ENCODE measurements at places on chromosomes 5 and 9. TPM values are rescaled to one million over a fixed set of nuclear protein-coding genes. Genes with fewer than 3 reads are reported as not detected.

The CHSY3 gene
- 7.3 TPM for total RNA-seq

DNA sequence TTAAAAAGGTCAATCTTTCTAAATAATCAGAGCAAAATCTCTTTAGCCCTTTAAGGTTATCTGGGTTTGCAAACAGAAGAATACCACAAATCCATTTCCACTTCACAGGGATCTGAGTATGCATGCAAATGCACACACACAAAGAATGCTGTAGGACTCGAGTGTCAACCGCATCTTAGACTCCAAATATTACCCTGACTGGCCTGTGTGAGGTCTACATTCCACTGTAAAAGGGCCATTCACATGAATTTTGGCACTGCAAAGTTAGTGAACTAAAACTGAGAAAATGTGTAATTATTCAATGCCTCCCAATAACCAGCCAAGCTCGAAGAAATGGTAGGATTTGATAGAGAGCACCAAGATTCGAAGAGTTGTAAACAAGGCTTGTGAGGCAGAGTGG, 199.9 kb downstream of the AGTPBP1 start:
- H3K36me3 ChIP-seq = no peaks in the 10 kb centered on the region
- no peak overlapping the region for H3K27ac ChIP-seq
- H3K4me1 ChIP-seq = peaks cover 2% of the 10 kb centered on the region
- H3K4me3 ChIP-seq = no peak overlapping the region

- H3K4me3 ChIP-seq = no peak overlapping the region
- no peaks in the 10 kb centered on the region for H3K27me3 ChIP-seq
- H3K27ac ChIP-seq = no peak overlapping the region
- DNase-seq = no peak
- no peaks in the 10 kb centered on the region for H3K36me3 ChIP-seq
Observed at GRCh38 chr5:128406803-128407202, 131.2 kb downstream of the FBN2 start.

GRCh38 chr9:18548456-18548855, 74.5 kb downstream of the ADAMTSL1 start:
- DNase-seq = no peak
- no peak overlapping the region for H3K27ac ChIP-seq
- H3K4me1 ChIP-seq = no peaks in the 10 kb centered on the region
- H3K27me3 ChIP-seq = no peaks in the 10 kb centered on the region
- no peak overlapping the region for H3K4me3 ChIP-seq

DNA sequence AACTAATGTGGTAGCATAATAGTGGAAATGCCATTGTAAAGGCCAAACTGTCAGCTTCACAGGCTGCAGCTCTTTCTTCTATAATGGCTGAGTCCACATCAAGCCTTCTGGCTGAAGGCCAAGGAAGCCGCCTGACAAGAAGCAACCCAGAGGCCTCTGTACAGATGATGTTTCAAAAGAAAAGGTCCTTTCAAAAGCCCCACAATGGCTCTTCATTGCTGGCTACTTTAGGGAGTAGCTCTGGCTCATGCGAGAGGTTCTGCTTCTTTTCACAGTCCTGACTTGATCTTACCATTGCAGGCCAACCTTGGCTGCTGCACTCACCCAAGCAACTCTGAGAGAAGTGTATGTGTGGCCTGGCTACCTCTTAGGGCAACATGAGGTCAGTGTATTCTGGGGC, 54.5 kb upstream of the EQTN start:
- no peaks in the 10 kb centered on the region for H3K27me3 ChIP-seq
- H3K4me1 ChIP-seq = peaks cover 9% of the 10 kb centered on the region
- no peaks in the 10 kb centered on the region for H3K36me3 ChIP-seq
- H3K4me3 ChIP-seq = no peak overlapping the region

The IZUMO3 gene
- total RNA-seq = not detected

All from upper lobe of left lung (tissue), 6 donors.